ENCODE measurements at places on chromosomes 4 and X.

- no peak for ATAC-seq
Measured at GRCh38 chr4:169662206-169662605, 41.8 kb downstream of the CLCN3 start.

DNA sequence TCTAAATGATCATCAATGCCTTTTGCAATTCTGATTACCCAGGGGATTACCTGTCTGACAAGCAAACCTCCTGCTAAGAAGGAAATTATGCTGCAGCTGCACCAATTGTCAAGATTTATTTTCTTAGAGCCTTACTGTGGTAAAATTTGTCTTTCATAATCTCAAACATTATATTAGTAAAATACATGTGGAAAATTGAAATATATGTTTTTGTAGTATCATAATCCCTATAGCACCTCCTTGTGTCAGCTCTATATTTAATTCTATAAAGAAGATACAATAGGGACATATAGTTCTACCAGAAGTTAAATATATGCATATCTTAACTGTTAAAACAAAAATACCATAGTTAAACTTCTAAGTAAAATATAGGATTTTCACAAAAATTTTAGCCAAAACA, 655.6 kb upstream of the PCDH10 start:
- ATAC-seq: no peak

DNA sequence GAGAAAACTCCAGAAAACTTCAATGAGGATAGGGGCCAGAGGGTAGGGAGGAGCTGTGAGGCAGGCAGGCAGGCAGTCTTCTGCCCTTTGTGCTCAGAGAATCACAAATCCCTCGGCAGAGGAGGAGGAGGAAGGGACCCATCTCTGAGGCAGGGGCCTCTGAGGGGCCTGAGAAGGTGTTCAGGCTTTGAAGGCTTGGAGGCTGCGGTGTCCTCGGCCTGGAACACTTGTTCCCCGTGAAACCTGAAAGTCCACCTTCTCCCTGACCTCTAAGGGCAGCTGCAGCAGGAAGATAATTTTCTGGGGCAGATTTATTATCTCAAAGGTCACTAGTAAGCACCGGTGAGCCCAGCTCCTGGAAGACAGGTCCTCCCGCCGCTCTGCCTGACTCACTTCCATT, 200.3 kb upstream of the BCOR start:
- no peak for ATAC-seq

- ATAC-seq: no peak
Measured at GRCh38 chrX:24023972-24024669, 2.9 kb downstream of the KLHL15 start.

GRCh38 chr4:1856943-1857699, 1.2 kb upstream of the LETM1 start:
- peak; percentile 0 for ATAC-seq

- ATAC-seq: peak; percentile 3
Measured at GRCh38 chr4:40506066-40506465, 123.6 kb downstream of the RBM47 start.

- no peak for ATAC-seq
Measured at GRCh38 chr4:102598086-102598761, 97.1 kb downstream of the NFKB1 start.

- ATAC-seq: no peak
Measured at GRCh38 chr4:11768251-11768972, 339.7 kb upstream of the HS3ST1 start.

GRCh38 chr4:176850436-176850835, 57.7 kb upstream of the VEGFC start:
- ATAC-seq: no peak

- ATAC-seq: peak; percentile 76
Measured at GRCh38 chrX:120604361-120604782, 471 bp downstream of the MCTS1 start.

DNA sequence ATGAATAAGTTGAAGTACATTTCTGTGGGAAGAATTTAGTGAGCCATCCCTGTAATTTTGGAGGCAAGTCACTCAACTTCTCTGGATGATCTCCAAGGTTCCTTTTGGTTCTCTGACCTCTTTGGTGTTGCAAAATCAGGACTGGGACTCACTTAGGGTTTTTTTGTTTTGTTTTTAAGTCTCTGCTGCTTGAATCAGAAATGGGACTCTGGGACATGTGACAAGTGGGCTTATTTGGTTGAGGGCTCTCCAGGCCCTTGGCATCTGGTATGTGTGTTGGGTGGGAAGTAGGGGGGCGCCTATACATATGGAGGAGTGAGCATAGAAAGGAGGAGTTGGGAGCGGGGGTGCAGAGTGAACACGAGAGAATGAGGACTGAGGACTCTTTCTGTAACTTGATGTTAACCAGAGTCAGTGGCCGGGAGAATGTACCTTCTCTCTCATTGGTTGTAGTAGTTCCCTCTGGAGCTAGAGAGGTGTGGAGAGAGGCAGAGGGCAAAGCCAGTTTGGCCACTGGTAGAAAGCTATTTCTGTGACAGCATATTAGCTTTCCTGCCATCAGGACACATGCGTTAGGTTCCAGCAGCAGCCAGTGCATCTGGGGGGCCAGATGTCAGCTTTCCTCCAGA, 1.9 kb downstream of the ARHGAP10 start:
- no peak for ATAC-seq

DNA sequence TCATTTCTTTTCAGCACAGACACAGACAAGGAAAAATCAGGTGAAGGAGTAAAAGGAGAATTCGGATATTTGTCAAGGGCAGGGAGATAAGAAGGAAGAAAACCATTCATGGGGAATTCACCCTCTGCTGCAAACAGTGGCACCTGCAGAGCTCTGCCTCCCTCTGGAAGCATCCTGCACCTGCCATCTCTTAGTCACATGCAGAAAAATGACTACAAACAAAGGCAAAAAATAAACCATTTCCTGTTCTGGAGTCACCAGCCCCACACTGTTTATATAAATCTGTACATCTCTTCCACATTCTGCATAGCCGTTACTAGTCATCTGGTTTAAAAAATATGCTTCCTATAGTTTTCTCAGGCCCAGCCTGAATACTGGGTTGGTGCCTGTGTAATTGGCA, 205.3 kb downstream of the ARAP2 start:
- no peak for ATAC-seq

DNA sequence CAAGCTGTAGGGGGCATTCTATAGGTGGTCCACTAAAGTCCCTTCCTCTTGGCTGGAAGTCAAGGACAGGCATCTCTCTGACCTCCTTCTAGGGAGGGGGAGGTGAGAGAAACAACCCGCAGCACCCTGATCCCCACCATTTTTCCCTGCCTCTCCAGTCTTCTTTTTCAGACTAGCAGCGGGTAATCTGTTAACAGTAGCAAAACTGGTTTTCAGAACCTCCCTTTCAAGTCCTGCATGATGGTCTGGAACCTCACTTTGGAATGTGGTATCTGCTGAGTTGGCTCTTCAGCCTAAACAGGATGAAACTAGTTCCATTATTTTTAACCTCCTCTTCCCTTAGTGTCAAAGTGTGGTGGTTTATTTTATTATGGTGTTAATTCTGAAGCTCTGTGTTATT, 196.0 kb downstream of the NWD2 start:
- peak; percentile 78 for ATAC-seq

DNA sequence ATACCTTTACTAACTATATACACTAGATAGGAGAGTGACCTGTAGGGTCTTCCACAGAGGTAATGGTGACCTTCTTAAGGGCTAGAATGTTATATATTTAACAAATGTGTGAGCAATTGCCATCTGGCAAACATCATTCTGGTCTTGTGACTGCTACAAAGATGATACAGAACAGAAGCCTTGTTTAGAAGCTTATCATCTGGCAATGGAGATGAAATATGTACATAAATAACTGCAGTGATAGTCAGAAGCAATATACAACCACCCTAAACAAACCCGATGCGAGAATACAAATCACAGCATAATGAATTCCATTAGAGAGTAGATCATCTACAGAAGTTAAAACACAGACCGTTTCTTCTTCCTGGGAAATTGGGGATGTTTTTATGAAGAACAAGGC, 952.7 kb upstream of the SLIT2 start:
- ATAC-seq: no peak

- no peak for ATAC-seq
Measured at GRCh38 chrX:49226946-49227345, 6.2 kb downstream of the CACNA1F start.

GRCh38 chrX:149504915-149505651, at the start of gene IDS:
IDS (minus strand) TSS chrX:149505306; CDS start chrX:149505137, 169 bp downstream.
- peak; percentile 92 for ATAC-seq

DNA sequence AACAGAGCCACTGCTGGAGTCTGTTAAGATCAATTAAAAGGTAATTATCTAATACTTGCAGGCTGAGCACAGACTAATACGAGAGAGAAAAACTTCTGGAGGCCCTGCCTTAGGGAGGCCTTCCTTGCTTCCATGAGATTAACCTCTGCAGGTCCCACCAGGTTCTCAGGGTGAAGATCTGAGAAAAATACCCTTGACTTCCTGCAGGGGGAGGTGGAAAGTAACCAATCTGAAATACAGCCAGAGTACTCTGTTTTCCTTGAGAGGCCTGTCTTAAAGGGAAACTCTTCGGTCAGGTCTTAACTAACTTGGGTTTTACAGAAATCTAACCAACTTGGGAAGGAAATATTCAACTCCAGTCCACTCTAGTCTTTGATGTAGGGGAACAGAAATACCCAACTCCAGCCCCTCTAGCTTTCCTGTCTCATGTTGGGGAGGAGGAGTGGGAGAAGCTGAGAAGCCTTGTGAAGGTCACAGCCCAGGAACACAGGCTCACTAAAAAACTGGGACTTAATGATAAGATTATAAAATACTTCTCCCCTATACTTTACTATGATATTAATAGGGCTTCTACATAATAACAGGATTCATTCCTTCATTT, 77.1 kb downstream of the TBCK start:
- ATAC-seq: peak; percentile 53

- peak; percentile 48 for ATAC-seq
Measured at GRCh38 chr4:26330186-26330787, 9.5 kb downstream of the RBPJ start.

- no peak for ATAC-seq
Measured at GRCh38 chrX:9205599-9206223, 171.8 kb upstream of the FAM9B start.

GRCh38 chrX:78944351-78944750, 840 bp upstream of the P2RY10 start:
- no peak for ATAC-seq

DNA sequence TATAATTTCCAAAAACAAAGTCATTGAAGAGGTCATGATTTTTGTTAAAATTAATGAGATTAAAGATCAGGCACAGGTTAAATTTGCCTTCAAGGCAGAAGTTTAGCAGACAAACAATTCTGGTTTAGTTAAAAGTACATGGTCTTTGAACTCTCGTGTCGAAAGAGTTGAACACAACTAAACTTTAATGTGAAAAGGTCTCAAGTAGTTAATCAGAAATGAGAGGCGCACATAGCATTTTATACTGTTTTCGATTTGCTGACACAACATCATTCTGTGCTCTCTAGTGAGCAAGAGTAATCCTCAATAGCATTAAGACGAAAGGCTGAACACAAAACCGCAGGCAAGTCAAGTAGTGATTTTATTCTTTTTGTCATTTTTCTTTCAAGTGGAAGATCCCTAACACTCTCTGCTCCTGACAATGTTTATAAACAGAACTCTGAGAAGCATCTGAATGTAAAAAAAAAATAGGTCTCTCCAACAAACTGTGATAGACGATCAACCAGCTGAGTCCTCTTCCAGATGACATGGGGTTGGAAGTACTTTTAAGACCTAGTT, 49.8 kb downstream of the SH3RF1 start:
- ATAC-seq: no peak

- ATAC-seq: no peak
Measured at GRCh38 chrX:24876530-24877287, 139.1 kb downstream of the ARX start.

GRCh38 chrX:154540897-154541535, 5.6 kb downstream of the G6PD start:
- ATAC-seq: peak; percentile 92

GRCh38 chr4:40731792-40732245, 17.9 kb upstream of the NSUN7 start:
- ATAC-seq: peak; percentile 45

DNA sequence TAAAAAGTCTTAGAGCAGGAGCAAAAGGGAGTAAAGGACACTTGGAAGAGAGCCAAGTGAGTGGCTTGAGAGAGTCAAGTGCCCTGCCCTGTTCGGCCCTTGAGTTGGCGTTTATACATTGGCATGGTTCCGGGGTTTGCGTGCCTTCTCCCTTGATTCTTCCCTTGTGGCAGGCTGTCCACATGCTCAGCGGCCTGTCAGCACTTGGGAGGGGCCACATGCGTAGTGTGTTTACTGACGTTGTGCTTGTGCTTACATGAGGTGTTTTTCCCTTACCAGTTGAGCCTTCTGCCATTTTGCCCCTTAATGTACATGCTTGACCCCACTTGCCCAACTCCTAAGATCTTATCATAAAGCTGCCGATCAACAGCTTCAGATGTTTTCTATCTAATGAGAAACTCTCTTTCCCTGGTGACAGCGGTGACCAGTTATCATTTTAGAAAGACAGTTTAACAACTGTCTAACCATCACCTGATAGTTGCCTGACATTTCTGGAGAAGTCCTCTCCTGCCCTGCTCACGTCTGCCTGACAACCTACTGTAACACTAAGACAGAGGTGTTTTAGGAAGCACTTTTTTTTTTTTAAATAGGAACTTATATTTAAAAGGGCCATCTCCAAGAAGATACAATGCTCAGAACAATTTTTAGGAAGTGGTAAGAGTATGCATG, 49.5 kb upstream of the GC start:
- no peak for ATAC-seq

DNA sequence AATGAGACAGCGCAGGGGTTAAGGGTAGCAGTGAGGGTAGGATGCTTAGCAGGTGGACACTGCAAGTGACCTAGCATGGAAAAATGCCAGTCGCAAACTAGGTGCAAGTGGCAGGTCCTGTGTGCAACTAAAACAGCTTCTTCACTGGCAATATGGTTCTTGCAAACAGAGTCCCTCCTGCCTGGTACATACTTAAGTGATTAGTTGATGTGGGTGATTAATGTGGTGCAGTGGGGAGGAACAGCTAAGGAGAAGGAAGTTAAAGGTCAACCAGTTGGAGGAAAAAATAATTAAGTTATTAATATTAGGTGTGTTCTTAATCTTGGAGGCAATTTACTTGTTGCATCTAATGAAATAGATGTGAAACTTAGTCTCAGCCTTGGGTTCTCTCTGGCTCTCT, 121.6 kb upstream of the IGFBP7 start:
- ATAC-seq: peak; percentile 79

GRCh38 chr4:91621446-91621845, 682.3 kb upstream of the GRID2 start:
- ATAC-seq: no peak

GRCh38 chrX:133482056-133482952, 67.0 kb upstream of the GPC4 start:
- peak; percentile 62 for ATAC-seq

- no peak for ATAC-seq
Measured at GRCh38 chrX:136933611-136934145, 53.2 kb upstream of the RBMX start.

DNA sequence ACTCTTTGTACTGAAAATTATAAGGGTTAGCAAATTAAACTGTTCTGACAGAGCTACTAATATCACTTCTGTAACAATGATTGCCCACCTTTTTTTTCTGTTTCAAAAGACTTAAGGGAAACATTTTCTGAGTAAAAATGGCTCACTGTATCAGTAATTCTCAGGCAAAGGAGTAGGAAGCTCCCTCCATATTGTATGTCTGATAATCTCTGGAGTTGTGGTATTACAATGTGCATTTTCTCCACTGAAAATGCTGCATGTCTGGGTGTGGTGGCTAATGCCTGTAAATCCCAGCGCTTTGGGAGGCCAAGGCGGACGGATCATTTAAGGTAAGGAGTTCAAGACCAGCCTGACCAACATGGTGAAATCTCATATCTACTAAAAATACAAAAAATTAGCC, 4.4 kb upstream of the STAP1 start:
- ATAC-seq: no peak
